Anterior cingulate cortex (tissue), 58 donors: ENCODE measurements at places on chromosomes 12 and 14.

DNA sequence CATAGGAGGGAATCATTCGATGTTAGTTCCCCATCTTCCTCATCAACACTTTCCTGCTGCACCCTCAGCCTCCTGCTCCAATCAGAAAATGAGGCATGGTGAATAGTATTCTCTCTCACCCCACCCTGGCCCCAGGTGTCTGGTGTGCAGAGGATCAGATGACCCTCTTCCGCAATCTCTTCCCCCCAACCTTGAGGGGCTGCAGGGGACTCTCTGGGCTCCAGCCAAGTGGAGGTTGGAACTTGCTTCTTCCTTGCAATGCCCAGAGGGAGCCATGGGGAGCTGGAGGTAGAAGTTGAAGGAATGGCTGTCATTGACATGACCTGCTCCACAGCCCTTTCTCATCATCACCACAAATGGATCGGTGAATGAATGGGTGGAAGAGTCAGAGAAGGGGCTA lies 20.2 kb upstream of the ESRRB start:
- DNase-seq = no peak

GRCh38 chr14:59998564-59998963 lies 78.6 kb downstream of the LRRC9 start:
- DNase-seq = no peak

GRCh38 chr14:73220061-73220460 lies 17.2 kb upstream of the PAPLN start:
- no peak for DNase-seq

- no peak for DNase-seq
Measured at GRCh38 chr12:89671469-89671868, 37.2 kb downstream of the ATP2B1 start.

GRCh38 chr12:119802472-119802871 lies 74.6 kb downstream of the CIT start:
- DNase-seq = peak; percentile 58

GRCh38 chr12:4813741-4814140 lies 93.5 kb downstream of the GALNT8 start:
- DNase-seq = peak; percentile 45

GRCh38 chr14:91261115-91261514 lies 16.6 kb upstream of the GPR68 start:
- no peak for DNase-seq

DNA sequence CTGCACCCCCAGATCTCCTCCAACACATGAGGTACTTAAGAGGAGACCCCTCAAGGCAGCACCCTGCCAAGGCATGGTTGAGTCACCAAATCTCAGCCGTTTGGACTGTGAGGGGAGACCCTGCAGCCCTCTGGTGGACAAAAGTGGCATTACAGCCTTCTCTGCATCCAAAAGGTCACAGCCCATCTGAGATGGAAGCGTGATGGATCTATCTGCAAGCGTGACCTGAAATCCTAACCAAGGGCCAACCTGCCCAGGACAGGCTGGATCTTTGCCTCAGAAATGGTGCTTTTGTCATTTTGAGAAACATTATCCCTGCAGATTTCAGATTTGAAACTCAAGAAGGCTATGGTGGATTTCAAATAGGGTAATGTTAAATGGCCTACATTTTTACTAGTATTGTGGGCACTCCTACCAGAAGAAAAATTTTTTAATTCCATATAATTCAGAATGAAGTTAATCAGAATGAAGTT lies 23.7 kb upstream of the DHRS4 start:
- peak; percentile 33 for DNase-seq

DNA sequence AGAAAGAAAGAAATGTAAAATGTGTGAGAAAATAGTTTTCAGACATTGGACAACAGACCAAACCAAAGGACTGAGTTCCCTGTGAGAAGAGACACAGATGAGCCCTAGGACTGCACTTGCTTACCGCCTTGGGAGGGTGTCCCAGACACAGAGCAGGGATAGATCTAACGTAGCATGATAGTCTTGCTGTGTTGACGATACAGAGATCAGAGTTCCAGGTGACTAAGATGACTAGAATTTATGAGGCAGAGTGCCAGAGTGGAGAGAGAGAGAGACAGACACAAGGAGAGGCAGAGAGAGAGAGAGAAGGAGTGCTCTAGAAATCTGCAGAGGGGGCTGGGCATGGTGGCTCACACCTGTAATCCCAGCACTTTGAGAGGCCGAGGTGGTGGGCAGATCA lies 148.2 kb upstream of the LMNTD1 start:
- no peak for DNase-seq

- no peak for DNase-seq
Measured at GRCh38 chr14:39451811-39452210, 19.6 kb upstream of the FBXO33 start.

DNA sequence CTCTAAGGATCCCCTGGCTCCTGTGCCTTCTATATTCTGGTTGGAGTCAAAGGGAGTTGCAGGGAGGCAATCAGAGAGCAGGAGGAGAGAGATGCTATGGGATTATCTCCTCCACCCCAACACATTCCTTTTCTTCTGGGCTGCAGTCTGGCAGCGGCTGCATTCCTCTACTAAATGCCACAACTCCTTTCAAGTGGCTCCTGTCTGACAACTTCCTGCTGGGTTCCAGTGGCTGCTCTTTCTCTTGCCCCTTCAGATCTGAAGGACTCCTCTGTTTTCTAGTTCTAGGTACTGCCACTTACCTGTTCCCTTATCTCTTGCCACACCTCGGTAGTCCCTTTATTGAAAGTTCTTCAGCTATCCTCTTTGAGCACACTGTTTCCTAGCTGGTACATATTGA lies 425.0 kb downstream of the SNAPC1 start:
- DNase-seq = no peak

- DNase-seq = no peak
Measured at GRCh38 chr14:89290813-89291212, 126.2 kb downstream of the FOXN3 start.

- no peak for DNase-seq
Measured at GRCh38 chr12:132323171-132324010, 6.0 kb downstream of the GALNT9 start.

DNA sequence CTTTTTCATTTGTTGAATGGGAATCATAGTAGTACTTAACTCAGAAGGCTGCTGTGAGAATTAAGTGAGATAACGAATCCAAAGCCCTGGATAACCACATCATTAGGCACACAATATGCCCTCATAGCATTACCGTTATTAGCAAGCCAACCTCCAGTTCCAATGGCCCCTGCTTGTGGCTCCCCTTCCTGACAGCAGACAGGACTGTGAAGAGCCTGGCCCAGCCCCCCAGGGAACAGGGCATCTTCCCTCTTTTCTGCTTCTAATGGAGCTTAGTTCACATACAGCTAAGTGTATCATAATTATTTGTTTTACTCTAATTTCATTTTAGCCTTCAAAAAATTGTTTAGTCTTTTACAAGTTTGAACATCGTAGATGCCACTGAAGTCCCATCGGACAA lies 39.7 kb downstream of the DHRS2 start:
- DNase-seq = no peak

- no peak for DNase-seq
Measured at GRCh38 chr12:14886271-14886670, 617 bp upstream of the MGP start.

DNA sequence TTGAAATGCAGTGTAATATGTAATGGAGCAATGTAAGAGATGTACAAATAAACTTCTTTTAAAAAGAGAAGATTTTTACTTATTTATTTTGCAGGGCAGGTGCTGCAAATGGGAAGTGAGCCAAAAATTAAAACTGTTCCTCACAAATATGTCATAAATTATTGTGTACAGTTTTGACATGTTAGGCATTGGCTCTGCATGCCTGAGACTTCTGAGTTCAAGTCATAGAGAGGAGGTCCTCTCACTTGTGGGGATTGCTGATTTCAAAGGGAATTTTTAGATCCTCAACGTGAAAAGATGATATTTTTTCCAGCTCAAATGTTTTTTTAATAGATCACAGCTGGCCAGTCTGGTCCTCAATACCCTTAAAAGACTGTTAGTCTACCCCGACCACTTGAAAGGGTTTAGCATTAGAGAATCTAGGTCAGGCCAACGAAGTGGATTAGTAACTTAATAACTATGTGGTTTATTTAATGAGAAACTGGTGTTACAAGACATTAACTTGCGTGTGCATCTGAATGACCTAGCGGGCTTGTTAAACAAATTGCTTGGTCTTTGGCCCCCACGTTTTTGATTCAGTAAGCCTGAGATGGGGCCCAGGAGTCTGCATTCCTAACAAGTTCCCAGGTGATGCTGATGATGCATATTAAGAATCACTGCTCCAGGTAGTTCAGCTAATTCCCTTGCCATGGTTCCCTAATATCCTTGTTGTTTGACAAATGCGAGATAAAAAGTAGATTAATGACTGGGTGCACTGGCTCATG lies 30.9 kb upstream of the WDR89 start:
- DNase-seq = no peak

DNA sequence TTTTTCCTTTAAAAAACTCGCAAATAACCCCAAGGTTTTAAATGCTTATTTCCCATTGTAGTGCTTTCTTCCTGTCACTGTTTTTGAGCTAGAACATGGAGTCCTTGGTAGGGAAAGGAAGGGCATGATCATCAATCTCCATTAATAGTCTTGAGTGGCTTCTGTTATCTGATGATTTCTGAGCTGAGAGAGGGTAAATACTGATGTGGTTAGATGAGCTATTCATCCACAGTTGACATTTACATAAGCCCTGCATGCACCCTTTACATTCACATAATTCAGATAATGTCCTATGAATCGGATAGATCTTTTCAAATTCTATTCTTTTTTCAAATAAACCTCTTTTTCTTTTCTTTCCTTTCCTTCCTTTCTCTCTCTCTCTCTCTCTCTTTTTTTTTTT lies 81.4 kb downstream of the NTN4 start:
- DNase-seq = no peak
